ENCODE measurements at places on chromosomes 12 and 14.

DNA sequence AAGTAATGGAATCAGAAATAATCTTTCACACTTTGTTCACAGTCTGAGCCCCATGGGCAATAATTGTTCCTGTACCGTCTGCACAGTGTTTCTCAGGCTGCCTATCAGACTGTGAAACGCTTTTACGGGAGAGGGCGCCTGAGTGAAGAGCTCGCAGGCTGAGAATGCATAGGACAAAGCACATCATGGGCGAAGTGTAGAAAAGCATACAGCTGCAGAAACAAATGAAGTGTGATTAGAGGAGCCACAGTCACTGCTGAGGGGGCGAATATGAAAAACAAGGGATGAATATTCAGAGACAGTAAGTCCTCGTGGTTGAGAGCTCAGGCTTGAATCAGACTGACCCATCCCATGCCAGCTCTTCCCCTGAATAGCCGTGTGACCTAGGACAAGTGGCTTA lies 438.4 kb upstream of the DCN start:
- peaks cover 4% of the 10 kb centered on the region for H3K4me1 ChIP-seq
- no peak overlapping the region for H3K4me3 ChIP-seq
- H3K27ac ChIP-seq: no peak overlapping the region
- H3K36me3 ChIP-seq: no peaks in the 10 kb centered on the region

DNA sequence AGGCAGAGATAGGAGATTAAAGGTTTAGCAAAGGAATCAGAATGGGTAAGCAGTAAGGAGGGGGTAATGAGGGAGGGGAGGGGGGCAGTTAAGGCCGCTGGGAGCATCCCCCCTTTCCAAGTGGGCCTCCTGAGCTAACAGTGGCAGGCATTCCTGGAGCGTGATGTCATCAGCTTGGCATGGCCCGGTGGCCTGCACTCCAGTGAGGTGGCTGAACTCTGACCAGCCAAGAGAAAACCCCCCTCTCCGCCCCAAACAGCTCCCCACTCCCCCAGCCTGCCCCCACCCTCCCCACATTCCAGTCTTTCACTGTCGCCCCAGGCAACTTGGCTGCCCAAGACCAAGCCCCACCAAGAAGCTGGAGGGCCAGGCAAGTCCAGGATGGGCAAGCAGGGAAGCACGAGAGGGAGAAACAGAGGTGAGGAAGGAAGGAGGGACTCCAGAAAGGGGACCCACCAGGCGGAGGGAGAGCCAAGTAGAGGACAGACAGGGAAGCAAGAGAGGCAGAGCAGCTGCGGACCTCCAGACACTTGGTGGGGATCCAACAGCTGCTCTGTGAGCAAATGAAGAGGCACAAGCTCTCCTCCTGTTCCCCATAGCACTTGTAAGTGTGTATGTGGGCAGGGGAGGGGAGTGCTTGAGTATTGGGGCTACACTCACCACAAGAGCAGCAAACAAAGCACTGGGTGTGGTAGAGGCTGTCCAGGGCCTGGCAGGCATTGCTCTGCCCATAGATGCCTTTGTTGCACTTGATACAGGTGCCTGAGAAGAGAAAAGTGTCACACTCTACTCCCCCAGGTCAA lies 4.5 kb downstream of the AJUBA start:
- H3K4me1 ChIP-seq: peaks cover 53% of the 10 kb centered on the region
- peak overlapping the region; percentile 97 for H3K27ac ChIP-seq
- H3K4me3 ChIP-seq: peak overlapping the region; percentile 95
- H3K27me3 ChIP-seq: peaks cover 3% of the 10 kb centered on the region
- H3K36me3 ChIP-seq: peaks cover 32% of the 10 kb centered on the region

GRCh38 chr14:103606963-103607668 lies 21.9 kb upstream of the KLC1 start:
- peaks cover 15% of the 10 kb centered on the region for H3K27me3 ChIP-seq
- DNase-seq: no peak
- peak overlapping the region; percentile 71 for H3K4me3 ChIP-seq
- H3K4me1 ChIP-seq: peaks cover 11% of the 10 kb centered on the region
- peak overlapping the region; percentile 29 for H3K27ac ChIP-seq

DNA sequence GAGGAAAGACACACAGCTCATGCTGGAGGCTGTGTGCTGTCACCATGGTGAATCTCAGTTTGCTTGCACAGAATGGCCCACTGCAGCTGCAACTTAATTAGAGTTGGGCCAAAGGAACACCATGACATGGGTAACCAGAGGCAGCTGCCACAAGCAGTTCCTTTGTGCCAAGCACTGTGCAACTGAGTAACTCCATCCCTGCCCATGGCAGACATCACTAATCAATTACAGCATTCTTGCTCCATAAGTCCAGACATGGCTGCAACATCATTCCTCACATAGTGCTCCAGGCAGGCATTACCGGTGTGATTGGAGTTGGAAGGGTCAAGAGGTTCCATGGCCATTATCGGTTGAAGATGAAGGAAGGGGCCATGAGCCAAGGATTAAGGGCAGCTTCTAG lies 207.0 kb downstream of the RBM19 start:
- H3K27ac ChIP-seq: no peak overlapping the region
- no peak for DNase-seq
- H3K4me1 ChIP-seq: peaks cover 20% of the 10 kb centered on the region

DNA sequence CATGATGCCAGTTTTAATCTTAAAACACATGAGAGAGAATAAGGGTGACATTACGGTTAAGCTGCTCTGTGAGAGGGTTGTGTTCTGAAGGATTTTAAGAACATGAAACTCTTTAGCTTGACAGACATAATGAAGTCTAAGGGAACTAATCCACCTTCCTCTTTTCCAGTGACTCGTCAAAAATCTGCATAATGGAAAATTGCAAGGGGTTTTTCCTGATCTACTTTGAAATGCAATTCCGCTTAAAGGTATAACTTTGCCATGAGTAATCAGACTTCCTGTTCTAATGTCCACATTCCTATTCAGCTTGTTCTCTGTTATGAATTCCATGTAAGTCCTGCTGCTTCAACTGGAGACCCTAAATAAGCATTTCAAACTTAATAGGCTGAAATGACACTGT lies at the start of gene ZNF705A:
Gene ZNF705A, plus strand, starts transcription at position 171 of the 400 bp plus-strand sequence. CDS start 15,611 bp downstream, outside the sequence.
- H3K4me3 ChIP-seq: no peak within 1 kb of the TSS
- H3K27me3 ChIP-seq: peaks cover 24% of the 10 kb centered on the region
- no peak within 1 kb of the TSS for H3K27ac ChIP-seq
- DNase-seq: no peak

- no peak for DNase-seq
- H3K27ac ChIP-seq: no peak overlapping the region
- peaks cover 19% of the 10 kb centered on the region for H3K4me1 ChIP-seq
- H3K36me3 ChIP-seq: peaks cover 6% of the 10 kb centered on the region
Observed at GRCh38 chr12:79327465-79327864, 363.3 kb downstream of the PAWR start.

DNA sequence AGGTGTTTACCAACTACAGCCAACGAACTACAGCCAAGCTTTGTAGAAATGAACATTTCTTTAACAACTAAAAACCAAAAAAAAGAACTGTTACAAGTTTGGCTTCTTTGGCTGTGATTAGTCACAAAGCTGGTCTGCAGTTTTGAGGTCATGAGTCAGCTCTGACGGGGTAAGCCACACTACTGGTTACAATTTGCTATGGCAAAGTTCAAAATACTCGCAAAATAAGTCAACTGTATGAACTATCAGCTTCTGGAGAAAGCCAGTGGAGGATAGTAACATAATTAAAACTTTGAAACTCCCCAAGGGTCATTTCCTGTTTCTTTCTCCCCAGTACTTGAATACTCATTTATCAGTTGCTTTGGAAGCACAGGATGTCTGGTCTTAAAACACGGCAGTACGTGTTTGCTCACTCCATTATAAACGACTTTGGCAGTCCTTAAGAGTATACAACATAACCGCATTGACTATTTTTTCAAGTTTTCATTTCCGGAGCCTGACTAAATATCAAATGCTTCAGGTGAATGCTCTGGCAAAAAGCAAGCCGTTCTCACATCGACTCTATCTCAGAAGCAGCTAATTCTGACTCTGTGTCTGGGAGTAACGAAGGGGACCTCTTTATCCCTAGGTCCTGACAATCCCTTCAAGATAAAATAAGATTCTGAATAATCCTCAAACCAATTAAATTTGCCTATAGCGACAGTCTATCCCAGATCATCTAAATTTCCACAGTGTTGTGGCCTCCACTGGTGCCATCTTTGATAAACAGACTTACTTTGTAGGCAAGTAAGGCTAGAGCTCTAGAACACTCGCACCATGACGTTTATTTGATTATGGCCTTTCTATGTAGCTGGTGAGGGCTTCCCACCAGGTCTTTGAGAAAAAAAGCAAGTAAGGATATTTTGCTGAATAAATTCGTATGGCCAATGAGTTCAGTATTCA lies 10.6 kb downstream of the PHLDA1 start:
- no peaks in the 10 kb centered on the region for H3K27me3 ChIP-seq
- peaks cover 4% of the 10 kb centered on the region for H3K36me3 ChIP-seq
- peak overlapping the region; percentile 73 for H3K27ac ChIP-seq
- peaks cover 47% of the 10 kb centered on the region for H3K4me1 ChIP-seq
- no peak for DNase-seq

GRCh38 chr12:84740602-84741001 lies 172.0 kb downstream of the SLC6A15 start:
- H3K4me1 ChIP-seq: peaks cover 5% of the 10 kb centered on the region
- H3K27me3 ChIP-seq: no peaks in the 10 kb centered on the region
- no peaks in the 10 kb centered on the region for H3K36me3 ChIP-seq
- no peak for DNase-seq

GRCh38 chr12:20985399-20985798 lies 145.6 kb upstream of the SLCO1B1 start:
- no peaks in the 10 kb centered on the region for H3K4me1 ChIP-seq
- H3K36me3 ChIP-seq: no peaks in the 10 kb centered on the region
- no peaks in the 10 kb centered on the region for H3K27me3 ChIP-seq
- H3K4me3 ChIP-seq: no peak overlapping the region
- no peak overlapping the region for H3K27ac ChIP-seq

DNA sequence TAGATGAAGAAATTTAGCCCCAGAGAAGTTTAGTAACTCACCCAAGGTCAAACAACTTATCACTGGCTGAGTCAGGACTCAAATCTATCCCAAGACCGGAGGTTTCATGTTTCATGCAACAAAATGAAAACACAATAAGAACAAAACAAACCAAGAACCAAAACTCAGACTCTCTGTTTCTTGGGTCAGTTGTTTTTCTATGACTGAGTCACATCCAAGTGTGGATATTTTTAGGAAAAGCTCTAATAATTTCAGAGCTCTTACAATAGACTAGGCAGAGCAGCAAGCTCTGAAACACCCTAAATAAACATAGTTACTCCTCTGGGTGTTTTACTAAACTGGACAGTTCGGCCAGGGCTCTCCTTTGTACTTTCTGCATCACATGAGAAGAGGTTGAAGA lies 87.6 kb upstream of the PRB2 start:
- H3K27ac ChIP-seq: no peak overlapping the region
- peaks cover 34% of the 10 kb centered on the region for H3K27me3 ChIP-seq
- no peak for DNase-seq
- no peaks in the 10 kb centered on the region for H3K4me1 ChIP-seq
- H3K36me3 ChIP-seq: no peaks in the 10 kb centered on the region
